Stimulated activated effector memory CD8-positive, alpha-beta T cell treated with anti-CD3 and anti-CD28 coated beads, Interleukin-12 subunit alpha, Interleukin-12 subunit beta, amount 100 ng/mL, for 72 hours (primary cell): ENCODE measurements at places on chromosomes 12 and 14.
A peak's percentile ranks its signal among the peaks of the same experiment; 100 is the strongest.

DNA sequence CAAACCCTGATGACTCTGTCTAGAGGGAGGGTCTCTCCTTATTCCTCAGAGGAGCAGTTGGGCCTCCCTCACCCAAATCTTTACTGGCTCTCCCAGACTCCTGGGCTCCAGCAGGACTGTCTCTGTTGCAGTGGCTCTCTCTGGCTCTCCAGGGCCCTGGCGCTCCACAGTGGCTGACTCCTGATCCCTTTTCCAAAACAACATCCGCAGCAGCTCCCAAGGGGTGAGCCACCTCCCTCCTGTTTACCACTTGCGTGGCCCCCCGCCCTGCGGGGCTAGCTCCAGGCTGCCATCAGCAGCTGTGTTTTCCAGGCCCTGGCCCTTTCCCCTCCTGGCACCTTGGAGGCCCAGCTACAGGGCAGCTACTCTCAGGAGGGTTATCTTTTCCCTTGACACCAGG, 123.5 kb downstream of the CALM1 start:
- no peak for DNase-seq

DNA sequence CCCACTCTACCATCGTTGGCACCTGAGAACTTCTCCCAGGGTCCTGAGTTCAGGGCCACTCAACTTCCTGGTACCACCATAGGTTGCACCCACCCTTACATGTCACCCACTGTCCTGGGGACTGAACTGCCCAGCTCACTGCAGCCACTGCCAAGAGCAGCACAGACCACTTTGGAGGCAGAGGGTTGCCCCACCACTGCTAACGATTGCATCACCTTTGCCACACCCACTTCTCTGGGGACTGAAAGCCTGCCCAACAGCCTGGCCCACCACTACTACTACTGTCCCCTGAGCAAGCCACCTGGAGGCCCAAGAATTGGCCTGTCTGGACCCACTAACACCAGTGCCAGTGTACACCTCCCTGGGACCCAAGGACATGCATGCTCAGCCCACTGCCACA, 27.6 kb downstream of the CACNA2D4 start:
- DNase-seq, result no peak

GRCh38 chr14:61321385-61322010, at the start of gene PRKCH:
Gene PRKCH (plus strand): TSS chr14:61321579. CDS start chr14:61322102, 523 bp downstream.
- peak; percentile 89 for DNase-seq

- DNase-seq, result no peak
Observed at GRCh38 chr14:51018521-51018920, 74.2 kb upstream of the PYGL start.

DNA sequence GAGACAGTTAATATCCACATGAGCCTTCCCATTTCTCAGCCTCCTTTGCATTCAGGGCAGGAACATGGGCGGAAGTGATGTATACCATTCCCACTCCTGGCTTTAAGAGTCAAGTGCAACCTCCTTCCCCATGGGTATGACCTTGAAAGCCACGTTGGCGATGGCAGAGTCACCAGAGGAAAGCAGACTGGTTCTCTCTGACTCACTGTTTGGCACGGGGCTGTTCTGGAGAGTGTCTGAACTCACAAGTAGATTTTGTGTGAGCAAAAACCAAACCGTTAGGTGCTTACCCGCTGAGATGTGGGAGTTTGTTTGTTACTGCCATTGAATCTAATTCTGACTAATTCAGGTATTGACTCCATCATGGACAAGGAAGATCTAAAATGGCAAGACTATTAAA, 36.7 kb upstream of the PZP start:
- DNase-seq, result peak; percentile 80

DNA sequence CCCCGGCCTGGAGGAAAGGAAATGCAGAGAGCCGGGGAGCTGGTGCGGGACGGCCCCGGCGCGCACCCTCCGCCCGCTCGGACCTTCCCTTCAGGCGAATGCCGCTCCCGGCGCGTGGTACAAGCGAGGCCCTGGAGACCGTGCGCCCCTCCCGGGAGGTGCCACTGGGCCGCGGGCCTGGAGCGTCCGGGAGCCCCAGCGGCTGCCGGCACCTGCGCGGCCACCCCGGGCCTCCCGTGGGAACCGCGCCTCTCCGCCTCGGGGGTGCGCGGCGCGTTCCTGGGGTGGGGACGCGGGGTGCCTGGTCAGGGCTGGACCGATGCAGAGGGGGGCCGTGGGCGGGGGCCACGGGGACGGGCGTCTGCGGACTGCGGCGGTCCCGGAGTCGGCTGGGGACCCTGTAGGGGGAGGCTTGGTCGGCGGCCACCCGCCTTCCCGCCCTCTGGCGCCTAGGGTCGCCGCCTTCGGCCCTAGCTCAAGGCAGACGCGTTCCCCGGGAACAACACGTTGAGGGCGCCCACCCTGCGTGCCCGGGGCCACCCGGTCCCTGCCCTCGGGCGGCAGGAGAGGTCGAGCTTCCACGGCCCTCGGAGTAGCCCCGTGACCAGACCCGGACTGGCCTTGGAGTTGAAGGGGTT, 599 bp downstream of the PAPLN start:
- DNase-seq, result no peak

- DNase-seq, result no peak
Observed at GRCh38 chr14:100725587-100726387, 905 bp upstream of the DLK1 start.

GRCh38 chr14:68511129-68512047, 281.5 kb downstream of the ZFP36L1 start:
- DNase-seq, result no peak

DNA sequence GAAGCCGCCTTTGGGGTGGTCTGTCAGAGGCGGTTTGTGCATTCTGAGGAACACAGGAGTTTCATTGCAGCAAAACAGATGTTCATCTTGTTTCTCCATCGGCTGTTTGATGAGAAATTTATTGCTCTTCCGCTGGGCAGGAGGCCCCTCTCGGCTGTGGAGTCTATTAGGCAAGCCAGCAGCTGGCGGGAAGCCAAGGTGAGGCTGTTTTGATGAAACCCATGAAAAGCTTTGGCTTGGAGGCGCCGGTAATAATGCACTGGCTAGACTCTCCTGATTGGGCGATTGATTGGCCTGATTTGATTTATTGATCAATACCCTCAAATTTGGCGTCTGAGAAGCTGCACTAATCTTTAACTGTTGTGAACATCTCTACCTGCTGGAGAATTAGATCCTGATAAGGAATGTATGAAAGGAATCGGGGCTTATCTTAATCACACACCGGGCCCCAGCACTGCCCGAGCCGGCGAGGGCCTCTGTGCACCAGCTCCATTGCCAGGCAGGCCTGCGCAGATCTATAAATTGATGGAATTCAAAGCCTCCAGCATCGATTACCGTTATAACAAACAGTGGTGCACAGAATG, 187.7 kb downstream of the PHETA1 start:
- DNase-seq, result no peak

DNA sequence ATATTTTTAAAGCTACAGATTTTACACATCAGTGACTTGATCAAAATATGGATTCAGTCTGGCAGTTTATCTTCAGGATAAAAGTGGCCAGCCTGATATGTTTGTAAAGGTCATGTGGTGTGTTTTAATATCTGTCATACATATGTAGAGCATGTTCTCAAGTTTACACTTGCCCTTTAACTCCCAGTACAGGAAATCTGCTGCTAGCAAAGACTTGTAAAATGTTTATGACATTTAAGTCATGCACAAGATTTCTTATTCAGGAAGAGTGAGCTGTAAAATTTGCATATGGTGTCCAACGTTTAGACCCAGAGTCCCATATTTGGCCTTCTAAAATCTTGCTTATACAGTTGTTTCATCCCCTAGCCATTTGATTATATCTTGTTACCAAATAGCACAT, 197.5 kb upstream of the FLRT2 start:
- DNase-seq, result no peak

DNA sequence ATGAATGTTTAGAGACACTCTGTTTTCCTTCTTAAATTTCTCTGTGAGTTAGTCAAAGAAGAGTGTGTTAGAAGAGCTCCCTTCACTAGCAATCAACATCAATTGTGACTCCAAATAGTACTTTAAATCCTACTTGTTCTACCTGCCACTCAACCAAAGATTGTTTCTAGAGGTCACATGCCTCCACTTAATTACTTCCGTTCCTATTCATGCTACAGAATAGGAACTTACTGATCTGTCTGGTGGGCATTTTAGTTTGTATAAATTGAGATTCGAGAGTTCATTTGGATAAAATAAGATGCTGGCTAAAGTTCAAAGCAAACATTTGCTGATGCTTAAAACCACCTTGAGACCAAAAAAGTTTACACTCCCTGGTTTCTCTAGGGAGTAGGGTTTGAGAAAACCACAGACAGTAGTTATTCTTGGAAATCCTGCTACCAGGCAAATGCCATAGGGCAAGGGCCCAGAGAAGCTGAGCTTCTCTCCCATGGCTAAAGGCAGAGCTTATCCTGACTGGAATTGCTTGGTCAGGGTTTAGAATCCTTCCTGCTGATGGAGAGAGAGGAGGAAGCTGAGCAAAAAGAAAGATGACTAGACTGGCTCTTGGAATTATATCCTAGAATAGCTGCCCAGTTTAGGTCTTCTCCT, 389.6 kb upstream of the ATP2B1 start:
- DNase-seq, result no peak

DNA sequence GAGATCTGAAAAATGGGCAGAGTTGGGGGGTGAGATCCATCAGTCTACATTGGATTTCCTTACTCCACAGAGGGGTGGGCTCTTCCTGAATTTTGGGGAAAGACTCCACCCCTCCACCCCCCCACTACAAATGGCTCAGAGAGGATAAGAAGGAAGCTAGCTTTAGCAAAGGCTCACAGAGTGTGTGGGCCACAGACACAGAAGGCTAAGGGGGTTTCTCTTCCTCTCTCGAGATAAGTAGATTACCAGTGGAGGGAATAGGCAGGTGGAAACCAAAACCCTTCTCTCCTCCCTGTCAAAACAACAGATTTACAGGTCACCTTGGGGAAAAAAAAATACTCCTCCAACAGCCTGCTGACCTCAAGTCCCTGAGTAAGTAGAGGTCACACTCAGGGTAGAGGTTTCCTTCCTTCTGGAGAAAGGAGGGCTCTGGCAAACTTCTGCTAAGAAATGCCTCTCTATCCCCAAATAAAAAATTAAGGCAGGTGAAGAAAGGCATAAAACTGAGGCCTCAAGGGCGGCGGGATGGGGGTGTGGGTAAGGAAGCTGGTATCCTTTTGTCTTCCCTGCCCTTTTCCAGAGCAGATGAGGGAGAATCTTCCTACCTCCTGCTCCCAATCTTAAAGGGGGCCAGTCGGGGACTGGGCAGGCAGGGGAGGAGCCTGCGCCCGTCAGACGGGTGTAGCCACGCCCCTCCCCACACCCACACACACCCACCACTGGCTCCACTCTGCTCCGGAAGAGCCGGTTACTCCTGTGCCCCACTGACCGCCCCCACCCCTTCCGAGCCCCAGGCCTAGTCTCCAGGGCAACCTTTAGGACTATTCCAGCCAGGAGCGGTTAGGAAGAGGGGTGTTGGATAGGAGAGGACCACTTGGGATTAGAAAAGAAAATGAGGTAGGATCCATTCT, 1.9 kb upstream of the BAZ2A start:
- DNase-seq, result peak; percentile 46

- no peak for DNase-seq
Observed at GRCh38 chr12:11568762-11569478, 80.6 kb upstream of the ETV6 start.

GRCh38 chr12:68446384-68446783, 114.2 kb upstream of the MDM1 start:
- DNase-seq, result no peak

DNA sequence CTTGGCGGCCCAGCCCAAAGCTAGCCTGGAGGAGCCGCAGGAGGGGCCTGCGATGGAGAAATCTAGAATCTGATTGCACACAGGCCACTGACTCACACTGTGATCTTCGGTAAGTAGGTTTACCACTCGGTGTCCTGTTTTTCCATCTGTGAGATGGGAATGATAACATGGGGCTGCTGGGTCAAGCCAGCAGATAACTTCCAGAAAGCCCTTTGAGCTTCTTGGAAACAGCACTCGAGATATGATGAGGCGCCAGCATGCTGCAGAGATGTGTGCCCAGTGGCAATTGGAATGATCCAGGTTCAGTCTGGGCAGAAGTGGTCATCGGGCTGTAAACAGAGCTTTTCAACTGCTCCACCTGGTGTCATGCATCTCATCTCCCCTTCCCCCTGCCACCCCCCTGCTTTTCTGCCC, 771.3 kb upstream of the TBX3 start:
- DNase-seq, result no peak

DNA sequence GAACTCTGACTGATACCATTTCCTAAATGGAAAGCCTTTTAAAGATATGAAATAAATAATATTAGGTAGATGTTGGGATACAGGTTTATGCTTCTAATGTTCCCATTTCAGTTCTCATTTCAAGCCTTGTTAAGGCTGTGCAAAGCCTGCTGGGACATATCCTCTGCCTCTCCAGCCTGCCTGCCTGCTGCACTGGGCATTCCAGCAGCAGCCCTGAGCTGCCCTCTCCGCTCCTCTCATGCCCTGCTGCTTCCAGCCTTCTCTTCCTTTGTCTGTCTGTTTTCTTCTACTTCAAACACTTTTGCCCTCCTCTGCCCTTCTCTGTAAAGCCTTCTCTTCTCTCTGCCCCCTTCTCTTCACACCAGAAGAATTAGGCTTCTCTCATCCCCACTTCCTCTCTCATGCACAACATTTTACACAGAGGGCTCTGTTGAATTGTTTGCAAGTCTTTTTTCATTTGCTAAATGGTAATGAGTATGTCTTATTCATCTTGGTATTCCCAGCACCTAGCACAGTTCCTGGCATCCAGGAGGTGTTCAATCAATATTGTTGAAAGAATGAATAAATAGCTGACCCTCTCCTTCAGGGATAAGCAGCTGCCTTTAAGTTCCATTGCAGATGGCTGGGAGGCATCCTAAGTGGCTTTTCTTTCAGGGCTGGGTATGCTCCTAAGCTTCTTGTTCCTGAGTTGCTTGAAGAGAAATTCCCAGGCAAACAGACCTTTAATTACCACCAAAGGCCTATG, 292.3 kb downstream of the TMEM117 start:
- no peak for DNase-seq

GRCh38 chr14:71328183-71328582, 420.9 kb downstream of the PCNX1 start:
- no peak for DNase-seq

GRCh38 chr12:90854136-90854689, 100.8 kb downstream of the CCER1 start:
- no peak for DNase-seq

- no peak for DNase-seq
Observed at GRCh38 chr12:17928708-17929366, 161.2 kb downstream of the RERGL start.

DNA sequence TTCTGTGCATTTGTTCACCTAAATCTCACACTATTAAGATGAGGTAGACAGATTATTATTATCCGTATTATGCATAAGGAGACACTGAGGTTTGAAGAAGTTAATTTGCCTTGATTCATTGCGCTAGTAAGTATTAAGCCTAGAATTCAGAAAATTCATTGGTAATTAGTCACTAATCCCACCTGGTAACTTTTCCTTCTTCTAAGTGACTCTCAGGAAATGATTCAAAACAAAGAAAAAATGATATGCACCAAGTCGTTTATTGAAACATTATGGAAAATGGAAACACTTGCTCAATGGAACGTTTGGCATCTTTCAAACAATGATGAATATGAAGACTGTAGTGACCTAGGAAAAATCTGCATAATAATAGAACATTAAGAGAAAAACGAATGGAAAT, 15.2 kb downstream of the RFX4 start:
- no peak for DNase-seq

- DNase-seq, result no peak
Observed at GRCh38 chr14:70358631-70359030, 852 bp downstream of the COX16 start.

- DNase-seq, result no peak
Observed at GRCh38 chr14:22332686-22333421, 256.2 kb downstream of the DAD1 start.
